ENCODE measurements at places on chromosomes 11 and 22.

GRCh38 chr11:34012734-34013133 lies 38.8 kb upstream of the CAPRIN1 start:
- DNase-seq = no peak

- DNase-seq = no peak
Observed at GRCh38 chr11:130429120-130429681, 792 bp upstream of the ADAMTS8 start.

DNA sequence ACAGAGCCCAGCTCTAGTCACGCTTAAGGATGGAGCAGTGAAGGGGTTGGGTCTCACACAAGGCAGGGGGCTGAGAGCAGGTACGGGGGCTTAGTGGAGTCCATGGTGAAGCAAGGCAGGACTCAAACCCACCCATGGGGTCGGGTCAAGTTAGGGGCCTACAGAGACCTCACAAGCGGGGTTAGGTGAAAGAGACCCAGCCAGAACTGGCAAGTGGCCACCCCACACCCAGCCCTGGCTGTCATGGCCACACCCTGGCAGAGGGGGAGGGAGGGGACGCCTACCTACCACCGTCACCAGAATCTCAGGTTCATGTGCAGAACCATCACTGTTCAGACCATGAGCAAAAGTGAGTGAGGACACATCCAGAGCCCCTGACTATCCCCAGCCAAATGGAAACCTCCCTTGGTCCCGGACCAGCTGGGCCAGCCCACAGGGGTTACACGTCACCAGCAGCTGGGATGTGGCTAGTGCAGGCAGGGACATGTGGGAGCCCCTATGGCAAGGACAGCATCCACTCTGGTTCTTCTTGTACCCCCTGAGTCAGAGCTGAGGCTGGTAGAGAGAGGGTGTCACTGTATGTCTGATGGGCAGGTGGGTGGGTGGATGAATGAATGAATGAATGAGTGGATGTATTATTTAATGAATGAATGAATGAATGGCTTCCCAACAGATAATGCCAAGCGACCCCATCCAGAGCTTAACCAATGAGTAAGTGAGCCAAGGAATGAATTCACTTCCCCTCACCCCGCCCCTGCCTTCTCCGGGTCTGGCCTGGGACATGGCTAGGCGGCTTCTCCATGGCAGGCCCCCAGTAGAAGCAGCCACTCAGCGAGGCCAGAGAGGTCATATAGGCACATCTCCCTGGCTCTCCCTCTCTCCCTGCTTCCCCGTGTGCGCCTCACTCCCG lies 681.6 kb downstream of the TBC1D22A start:
- DNase-seq = no peak

DNA sequence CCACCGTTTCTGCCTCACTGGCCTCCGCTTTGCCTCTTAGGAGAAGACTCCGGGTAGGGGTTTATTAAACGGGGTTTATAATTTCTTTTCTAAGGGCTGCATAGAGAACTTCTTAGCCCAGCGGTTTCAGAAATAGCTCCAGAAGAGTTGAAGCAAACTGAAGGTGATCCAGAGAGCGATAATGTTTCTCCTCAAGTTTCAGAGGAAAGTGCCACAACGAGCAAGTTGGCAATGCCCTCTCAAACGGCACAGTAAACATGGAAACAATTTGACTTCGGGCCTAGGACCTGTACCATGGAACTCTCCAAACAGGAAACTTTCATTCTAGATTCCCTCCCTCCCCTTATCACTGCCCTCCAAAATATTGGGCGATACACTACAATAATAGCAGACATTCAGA lies 1.0 kb downstream of the ADSL start:
- DNase-seq = no peak

GRCh38 chr22:24121938-24122337 lies 59.3 kb upstream of the SUSD2 start:
- no peak for DNase-seq

DNA sequence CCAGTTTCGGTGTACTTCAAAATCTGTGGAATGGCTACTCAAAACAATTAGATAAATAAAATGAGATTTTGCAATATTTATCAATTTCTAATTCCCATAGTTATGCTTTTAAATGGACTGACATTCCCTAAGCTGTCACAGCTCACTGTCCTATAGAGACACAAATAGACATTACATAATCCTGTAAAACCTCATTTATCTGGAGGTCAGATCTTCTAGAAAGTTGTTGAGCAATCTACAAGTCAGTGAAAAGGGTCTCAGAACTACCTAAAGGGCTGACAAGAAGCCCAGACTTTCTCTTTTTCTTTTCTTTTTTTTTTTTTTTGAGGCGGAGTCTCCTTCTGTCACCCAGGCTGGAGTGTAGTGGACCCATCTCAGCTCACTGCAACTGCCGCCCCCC lies 12.0 kb downstream of the ALG8 start:
- DNase-seq = no peak

DNA sequence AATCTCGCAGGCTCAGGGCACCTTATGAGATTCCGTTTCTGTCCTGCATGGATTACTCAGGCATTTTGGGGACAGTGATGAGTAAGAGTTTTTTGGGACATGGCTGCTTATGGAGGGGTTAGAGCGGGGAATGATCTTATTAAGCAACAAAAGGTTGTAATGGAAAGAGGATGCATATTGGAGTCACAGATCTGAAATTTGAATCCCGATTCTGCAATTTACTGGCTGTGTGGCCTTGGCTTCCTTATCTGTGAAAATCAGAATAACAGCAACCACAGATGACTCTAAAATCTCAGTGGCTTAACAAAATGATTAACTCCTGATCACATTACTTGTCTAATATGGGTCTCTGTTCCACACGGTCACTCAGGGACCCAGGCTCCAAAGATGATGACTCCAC lies 5.8 kb downstream of the TSPAN18 start:
- no peak for DNase-seq

GRCh38 chr11:75270896-75271418 lies 30.4 kb downstream of the TPBGL start:
- no peak for DNase-seq

- DNase-seq = no peak
Observed at GRCh38 chr22:34475886-34476285, 555.6 kb upstream of the LARGE1 start.

GRCh38 chr11:76805206-76805913 lies 22.2 kb downstream of the TSKU start:
- DNase-seq = peak; percentile 27

DNA sequence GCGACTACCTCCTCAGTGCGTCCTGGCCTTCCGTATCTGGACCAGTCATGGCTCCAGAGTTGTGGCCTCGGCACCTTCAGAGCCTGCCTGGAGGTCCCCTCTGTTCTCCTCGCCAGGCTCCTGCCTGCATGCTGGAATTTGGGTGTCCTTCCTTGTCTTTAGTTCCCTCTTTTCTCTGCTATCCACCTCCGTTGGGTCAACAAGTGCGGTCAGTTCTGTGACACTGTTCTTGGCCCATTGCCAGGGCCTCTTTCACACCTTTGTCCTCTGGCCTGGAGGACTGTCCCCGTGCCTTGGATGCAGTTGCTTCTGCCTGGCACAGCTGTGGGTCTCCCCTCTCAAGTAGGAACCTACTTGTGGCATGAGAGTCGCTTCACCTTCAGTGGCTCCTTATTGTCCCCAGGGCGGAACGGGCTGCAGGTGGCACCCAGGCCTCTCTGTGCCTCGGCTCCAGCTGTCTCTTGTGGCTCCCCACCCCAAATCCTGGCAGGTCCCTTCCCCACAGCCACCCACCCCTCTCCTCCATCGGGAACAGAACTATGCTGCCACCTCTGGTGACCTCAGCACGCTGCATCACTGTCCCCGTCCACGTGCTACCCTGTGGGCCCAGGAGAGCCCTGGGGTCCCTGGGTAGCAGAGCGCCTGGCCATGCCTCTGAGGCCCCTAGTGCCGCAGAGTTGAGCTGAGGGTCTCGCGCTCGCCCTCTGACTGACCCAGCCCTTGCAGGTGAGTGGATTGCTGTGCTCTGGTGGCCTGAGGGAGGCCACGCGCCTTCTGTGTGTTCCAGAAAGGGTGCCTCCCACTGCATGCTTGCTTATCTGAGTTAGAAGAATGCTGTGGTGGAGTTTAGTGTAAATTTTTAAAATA lies 4.7 kb downstream of the DGCR8 start:
- DNase-seq = no peak

Data from mesothelial cell of epicardium (in vitro differentiated cells).